Stimulated activated CD8-positive, alpha-beta memory T cell treated with anti-CD3 and anti-CD28 coated beads, Interleukin-12 subunit alpha, Interleukin-12 subunit beta, amount 100 ng/mL, for 4 hours (primary cell): ENCODE measurements at places on chromosomes 16 and 17.
A peak's percentile ranks its signal among the peaks of the same experiment; 100 is the strongest.

DNA sequence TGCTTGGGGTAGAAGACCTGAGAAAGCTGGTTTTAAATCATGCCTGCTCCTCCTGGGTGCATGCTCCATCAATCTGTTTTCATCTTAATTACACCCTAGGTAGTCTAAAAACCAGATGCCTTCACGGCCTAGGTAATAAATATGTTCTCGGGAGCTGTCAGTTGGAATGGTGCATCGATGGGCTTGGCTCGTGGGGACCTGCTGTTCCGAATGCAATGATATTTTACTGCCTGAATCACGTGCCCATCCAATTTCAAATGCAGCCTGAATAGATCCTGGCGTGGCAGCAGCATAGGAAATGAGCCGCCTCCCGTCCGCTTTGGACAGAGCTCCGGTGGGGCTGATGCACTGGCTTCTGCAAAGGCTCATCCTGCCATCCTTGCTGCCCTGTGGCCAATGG is 18.8 kb upstream of the FAAP100 start:
- no peak for DNase-seq

DNA sequence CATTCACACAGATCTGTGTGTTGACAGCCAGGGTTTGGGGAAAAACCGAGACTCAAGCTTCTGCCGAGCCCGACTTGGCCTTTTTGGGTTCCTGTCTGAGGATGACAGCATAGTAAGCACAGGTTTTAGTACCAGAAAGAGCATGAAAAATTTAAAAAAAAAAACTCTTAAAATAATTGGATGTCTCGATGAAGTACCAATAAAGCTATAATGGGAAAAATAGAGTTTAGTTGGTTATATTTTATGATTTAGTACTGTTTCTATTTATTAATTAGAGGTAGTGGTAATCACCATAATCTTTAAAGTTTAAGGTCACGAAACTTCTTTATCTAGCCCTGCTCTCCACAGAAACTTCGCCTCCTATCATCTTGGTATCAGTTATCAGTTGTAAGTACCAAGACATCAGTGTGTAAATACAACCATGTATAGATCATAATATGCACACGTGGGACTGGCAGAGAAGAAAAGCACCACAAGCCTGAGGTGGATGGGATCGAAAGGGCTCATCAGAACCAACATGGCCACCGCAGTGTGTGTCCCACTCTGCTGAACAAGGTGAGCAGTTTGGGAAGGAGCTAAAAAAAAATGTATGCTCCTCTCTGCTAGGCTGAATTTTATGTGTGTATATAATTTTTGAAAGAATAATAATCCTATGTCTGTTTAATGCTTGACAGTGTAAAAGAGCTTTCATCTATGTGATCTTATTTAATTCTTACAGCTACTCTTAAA is 14.4 kb upstream of the EEF2K start:
- DNase-seq, result no peak

GRCh38 chr17:1042486-1042885 is 45.6 kb downstream of the TIMM22 start:
- no peak for DNase-seq

GRCh38 chr16:56851671-56852400 is 13.2 kb upstream of the SLC12A3 start:
- no peak for DNase-seq

GRCh38 chr17:63445571-63445953 is 544 bp downstream of the CYB561 start:
- DNase-seq, result peak; percentile 65

DNA sequence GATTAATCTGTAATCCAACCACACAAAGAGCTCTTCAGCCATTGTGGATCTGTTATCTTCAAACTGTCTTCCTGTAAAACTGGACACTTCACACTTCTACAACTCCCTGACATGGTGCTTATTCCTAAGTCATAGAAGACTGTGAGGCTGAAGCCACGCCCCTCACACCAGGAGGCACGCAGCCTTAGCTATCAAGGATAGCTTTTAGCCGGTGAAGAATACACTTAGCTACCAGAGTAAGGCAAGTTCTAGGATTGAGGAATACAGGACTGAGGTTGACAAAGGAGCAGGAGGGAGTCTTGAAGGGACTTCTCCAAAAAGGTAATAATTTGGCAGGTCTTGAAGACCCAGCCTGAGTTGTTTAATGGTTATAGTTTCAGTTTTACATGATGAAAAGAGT is 79.8 kb upstream of the GAS7 start:
- DNase-seq, result no peak

DNA sequence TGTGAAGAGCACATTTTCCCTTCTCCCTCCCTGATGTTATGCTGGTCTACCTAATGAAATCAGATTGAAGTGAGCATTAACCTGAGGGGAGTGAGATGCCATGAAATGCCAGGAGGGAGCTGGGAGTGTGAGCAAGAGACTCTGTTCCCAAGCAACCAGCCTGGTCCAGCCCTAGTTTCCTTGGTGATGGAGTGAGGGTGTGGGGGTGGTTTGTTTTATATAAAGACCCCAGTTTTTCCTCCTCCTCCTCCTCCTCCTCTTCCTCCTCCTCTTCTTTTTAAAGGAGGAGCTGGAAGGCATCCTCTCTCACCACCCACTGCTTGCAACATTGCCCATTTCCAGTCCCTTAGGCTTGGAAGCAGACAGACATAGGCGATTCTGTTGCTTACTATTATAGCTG is 97.1 kb downstream of the DNAH3 start:
- DNase-seq, result no peak

DNA sequence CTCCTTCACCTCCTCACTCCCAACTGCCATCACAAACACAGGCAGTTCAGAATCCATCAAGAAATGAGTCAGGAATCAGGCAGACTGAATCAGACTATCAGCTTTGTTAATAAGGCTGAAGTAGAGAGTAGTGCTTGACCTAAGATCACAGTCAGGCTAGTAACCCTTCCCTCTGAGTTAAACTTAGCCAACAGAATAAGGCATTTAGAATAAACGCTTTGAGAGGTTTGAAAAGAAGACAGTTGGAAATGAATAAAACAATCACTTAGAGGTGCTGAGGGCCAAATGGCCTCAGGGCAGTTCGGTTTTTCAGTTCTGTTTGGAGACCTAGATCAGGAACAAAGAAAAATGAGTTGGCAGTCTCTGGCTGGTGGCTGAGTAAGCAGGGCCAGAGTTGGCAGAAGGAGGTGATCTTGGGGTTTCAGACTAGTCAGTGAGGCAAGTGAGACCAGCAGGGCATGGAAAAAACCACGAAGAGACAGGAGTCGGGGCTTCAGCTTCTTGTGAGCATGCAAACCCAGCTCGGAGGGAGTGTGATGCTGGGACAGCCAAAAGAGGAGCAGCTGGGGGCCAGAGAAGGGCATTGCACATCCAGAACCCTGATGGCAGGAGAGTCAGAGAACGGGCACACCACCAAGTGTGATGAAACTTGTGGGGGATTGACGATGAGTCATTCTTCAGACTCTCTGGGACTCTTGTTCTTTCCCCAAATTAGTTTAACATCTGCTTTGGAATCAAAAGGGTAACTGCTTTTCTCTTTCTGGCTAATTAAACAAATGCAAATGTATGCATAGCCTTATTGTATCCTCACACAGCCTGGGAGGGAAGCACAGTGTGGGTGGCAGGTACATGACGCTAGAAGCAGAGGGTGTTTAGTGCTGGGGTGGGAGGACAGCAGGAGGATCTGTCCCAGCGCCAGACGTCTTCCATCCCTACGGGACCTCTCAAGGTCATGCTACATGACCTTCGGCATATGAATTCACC is 54.8 kb downstream of the SPECC1 start:
- no peak for DNase-seq

- no peak for DNase-seq
Observed at GRCh38 chr17:10772425-10773380, 31.2 kb downstream of the TMEM238L start.

DNA sequence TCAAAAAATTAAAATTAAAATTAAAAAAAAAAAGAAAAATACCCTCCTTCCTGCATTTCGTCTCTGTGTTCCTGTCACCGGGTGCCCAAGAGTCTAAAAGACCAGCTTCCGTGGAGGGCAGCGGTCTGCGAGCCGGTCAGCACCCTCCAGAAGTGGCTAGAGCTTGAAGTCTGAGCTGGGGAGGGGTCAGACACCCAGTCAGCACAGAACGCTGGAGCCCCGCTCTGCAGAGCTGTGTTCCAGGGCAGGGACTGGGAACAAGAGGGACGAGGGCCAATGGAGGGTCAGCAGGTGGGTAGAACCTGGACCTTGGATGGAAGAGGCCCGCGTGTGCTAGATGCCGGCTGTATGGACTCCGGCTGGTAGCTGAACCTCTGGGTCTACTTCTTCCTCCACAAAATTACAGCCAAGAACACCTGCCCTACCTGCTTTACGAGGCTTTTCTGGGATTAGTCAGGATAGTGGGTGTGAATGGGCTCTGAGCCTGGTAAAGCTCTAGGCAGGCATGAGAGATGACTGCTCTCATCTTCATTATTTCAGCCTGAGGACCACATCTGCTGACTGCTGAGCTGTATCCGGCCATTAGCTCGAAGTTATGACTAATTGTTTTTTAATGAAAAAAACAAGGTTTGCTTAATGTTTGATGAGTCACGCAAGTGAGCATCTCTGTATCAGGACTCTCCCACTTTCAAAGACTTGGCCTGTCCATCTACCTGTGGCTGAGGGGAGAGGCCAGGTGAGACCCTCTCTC is 5.9 kb downstream of the TRPV1 start:
- DNase-seq, result no peak

GRCh38 chr17:39701012-39701783 is 1.3 kb downstream of the ERBB2 start:
- no peak for DNase-seq

DNA sequence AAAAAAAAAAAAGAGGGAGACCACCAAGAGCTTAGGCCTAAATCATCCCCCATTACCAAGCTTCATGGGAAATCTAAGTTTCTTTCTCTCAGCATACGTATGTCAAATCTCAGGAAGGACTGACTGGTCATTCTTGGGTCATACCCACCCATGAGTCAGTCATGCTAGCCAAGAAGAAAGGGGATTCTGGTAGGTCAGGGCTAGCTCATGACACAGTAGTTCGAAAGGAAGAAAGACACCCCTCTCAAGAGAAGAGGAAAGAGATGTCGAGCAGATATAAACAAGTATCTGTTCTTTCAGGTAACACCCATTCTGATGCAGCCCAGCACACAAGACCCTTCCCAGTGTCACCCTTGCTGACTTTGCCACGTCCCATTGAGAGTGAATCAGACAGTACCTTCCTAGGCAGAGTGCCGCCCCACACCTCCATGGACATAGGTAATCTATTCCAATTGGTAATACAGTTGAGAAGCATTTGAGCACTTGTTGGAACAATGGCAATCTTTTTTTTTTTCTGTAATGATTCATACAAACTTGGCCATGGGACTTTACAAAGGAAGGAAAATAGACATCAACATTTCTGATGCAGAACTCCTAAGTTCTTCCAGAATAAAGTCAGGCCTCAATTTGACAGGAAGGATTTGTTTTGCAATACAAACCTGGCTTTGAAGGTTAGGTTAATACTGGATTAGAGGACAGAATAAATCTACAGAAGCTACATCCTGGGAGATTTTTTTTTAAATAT is 38.2 kb downstream of the COPRS start:
- no peak for DNase-seq

GRCh38 chr17:72113751-72114150 is 7.1 kb upstream of the SOX9 start:
- DNase-seq, result no peak

DNA sequence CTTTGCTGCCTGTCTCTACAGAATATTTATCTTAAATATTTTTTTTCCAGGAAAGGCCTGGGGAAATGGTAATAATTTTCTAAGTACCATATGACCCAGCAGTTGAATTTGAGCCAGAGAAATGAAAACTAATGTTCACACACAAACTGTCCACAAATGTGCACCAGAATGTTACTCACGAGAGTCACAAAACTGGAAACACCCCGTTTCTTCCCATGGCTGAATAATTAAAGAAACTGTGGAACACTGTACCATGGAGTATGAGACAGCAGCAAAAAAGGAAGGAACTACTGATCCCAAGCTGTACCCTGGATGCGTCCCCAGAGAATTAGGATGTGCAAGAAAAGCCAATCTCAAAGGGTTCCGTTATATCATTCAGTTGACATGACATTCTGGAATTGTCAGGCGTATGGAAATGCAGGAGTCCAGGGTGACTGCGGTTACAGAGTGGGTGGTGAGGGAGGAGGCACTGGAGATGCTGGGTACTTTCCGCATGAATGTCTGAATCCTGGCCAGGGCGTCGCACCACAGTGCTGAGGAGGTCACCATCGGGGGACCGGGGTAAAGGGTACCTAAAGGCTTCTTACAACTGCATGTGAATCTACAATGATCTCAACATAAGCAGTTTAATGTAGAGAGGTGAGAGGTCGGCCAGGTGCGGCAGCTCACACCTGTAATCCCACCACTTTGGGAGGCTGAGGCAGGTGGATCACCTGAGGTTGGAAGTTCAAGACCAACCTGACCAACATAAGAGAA is 34.5 kb downstream of the USP22 start:
- DNase-seq, result no peak

- no peak for DNase-seq
Observed at GRCh38 chr16:26457095-26457494, 609.6 kb upstream of the C16orf82 start.

DNA sequence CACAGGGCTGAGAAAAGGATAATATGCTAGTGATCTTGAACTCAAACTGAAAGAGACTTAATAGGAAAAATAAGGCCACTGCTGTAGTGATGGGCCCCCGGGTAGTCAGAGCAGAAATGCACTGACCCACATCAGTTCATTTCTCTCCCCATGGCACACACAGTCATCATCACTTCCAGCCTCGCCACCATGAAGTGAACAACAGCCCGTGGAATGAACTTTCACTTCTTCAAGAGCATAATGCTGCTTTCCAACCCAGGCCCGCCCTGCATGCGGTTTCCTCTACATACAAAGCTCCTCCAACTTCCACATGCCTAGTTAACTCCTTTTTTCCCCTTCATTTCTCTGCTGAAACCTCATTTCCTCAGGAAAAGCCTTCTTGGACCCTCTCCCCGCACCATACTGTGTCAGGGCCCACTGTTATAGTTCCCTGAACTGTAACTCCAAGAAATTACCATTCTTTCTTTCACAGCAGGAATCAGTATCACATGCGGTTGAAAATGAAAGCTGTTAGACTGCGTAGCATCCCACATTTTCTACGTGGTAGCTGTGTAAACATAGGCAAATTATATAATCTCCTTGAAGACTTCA is 65.8 kb upstream of the SMIM36 start:
- no peak for DNase-seq

DNA sequence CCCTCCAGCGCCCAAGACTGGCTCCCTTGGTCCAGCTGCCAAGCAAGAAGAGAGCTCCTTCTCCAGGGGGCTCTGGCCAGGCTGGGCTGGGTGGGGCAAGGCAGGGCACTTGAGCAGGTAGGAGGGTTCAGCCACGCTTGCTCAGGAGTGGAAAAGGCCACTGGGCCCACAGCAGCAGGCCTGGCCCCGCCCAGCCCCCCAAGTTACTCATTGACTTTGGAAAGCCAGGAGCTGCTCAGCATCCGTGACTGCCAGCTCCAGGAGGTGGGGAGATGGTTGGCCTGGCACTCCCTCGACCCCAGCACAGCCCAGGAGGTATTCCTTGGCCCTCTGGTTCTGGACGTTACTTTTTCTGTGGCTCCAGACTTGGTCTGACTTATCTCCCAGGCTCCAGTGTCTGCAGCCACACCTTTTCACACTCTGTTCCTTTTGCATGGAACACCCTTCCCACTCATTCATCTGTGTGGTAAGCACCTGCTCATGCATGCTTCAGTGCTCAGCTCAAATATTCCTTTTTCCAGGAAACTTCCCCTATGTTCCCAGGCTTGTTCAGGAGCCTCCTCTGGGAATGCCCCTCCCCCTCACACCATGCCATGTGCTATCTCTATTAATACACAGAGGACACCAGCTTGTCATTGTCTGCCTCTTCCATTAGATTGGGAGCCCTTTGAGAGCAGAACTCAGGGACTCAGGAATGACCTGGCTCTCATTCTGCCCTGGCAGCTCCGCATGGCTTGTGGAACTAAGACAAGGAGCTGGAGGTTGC is at the start of gene CDH16:
Gene CDH16 (minus strand): TSS at position 83 of the 766 bp plus-strand sequence. CDS start 820 bp downstream, outside the sequence.
- DNase-seq, result no peak
